ENCODE measurements at places on chromosomes 4 and X.

GRCh38 chr4:71906096-71906495 is 122.2 kb upstream of the GC start:
- no peak for DNase-seq

GRCh38 chrX:133005042-133005441 is 46.6 kb upstream of the HS6ST2 start:
- no peak for DNase-seq

GRCh38 chr4:17670423-17670822 is 56.0 kb downstream of the MED28 start:
- no peak for DNase-seq

GRCh38 chrX:145532176-145532780 is 285.0 kb downstream of the SPANXN1 start:
- DNase-seq = no peak

DNA sequence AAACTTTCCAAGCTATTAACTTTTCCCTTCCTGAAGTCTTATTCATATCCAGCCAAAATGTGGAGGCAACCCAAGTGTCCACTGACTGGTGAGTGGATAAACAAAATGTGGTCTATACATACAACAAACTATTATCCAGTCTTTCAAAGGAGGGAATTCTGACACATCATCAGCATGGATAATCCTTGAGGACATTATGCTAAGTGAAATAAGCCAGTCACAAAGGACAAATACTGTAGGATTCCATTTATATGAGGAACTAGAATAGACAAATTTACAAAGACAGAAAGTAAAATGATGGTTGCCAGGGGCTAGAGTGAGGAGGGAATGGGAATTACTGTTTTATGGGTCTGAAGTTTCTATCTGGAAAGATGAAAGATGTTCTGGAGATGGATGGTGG is 178.7 kb upstream of the PITX2 start:
- no peak for DNase-seq

GRCh38 chr4:24765376-24765988 is 29.9 kb upstream of the SOD3 start:
- no peak for DNase-seq
